Frontal cortex (tissue), 4 donors: ENCODE measurements at places on chromosomes 7 and 10. TPM values are rescaled to one million over a fixed set of nuclear protein-coding genes. Genes with fewer than 3 reads are reported as not detected.

The FOXP2 gene
- total RNA-seq: 20.0 TPM

The ZNF777 gene
- total RNA-seq: 4.5 TPM

The ZNF467 gene
- total RNA-seq: 1.6 TPM

The AKR1D1 gene
- not detected for total RNA-seq

The OR13A1 gene
- total RNA-seq: under 0.01 TPM

The CYP2W1 gene
- total RNA-seq: not detected

The IKZF1 gene
- total RNA-seq: 1.2 TPM

The GOLGA7B gene
- total RNA-seq: 17.9 TPM

The PLEKHS1 gene
- total RNA-seq: not detected
